ENCODE measurements at places on chromosomes 5 and 9.

- DNase-seq: no peak
These were observed 5.7 kb downstream of the GPBP1 start for GRCh38 chr5:57179262-57180200.

DNA sequence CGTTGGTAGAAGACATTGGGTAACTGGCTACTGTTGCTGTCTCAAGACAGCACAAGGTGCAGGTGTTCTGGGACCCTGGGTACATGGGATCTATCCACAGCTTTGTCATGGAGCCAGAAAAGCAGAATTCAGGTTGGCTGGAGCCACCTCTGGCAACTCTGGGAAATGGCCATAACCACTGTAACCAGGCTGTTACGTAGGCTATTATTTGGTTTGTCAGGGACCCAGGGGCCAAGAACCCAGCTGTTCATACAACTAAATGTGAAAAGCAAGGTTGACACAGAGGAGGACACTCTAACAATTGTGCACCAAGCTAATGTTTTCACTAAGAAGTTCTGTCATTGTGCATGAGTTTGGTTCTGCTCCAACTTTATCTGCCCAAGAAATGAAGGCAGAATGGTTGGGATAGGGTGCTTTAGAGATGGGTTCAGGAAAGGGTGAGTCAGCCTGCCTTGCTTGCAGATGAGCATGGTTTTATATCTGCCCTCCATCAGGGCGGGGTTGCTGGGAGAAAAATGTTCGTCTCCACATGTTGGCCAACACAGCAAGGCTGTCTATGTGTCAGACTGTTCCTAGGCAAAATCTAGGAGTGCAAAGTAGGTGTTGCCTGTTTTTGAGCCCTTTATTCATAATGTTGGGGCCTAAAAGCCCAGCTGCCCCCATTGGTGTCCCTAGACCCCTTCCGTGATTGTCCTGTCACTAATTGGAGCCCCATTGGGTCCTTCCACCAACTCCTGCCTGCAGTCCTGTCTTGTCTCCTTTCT, 131.3 kb upstream of the DAP start:
- DNase-seq: no peak

DNA sequence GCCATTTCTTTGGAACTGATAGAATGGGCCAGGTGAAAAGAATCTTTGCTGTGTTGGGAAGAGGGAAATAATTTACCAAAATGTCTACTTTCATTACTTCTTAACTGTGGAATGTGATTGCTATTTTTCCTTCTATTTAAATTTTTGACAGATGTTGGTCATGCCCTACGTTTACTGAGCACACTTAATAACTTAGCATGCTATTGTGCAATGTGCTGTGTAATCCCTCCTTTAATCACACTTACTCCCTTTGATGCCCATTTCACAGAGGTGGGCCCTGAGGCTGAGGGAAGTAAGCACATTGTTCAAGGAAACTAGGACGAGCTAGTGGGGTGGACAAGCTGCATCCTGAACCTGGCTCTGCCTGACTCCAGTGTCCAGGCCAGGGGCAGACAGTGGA, 47.8 kb upstream of the INSYN2B start:
- DNase-seq: no peak

DNA sequence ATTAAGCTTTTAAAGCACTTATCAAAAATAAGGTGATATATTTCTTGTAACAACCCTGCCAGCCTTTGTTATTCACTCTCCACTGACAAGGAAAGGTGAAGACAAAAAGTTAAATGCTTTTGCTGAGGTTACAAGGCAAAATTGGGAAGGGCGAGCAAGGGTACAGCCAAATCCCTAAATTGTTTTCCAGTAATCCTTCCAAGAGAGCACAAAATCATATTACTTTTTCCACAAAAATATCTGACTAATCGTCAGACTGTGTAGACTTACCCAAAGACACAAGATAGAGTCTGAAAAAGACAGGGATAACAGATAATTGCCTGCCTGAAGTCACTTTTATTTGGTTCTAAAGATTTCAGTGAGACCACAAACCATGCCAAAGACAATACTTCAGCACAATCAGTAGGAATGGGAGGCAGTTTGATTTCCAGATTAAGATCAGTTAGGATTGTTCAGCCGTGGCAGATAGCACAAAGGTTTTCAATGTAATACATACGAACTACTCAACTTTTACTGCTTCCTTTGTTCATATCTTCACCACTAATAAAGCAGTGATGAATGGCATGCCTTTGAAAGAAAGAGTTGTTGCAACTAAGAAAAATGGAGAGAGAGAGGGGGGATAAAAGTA, 383.8 kb upstream of the TUSC1 start:
- no peak for DNase-seq

DNA sequence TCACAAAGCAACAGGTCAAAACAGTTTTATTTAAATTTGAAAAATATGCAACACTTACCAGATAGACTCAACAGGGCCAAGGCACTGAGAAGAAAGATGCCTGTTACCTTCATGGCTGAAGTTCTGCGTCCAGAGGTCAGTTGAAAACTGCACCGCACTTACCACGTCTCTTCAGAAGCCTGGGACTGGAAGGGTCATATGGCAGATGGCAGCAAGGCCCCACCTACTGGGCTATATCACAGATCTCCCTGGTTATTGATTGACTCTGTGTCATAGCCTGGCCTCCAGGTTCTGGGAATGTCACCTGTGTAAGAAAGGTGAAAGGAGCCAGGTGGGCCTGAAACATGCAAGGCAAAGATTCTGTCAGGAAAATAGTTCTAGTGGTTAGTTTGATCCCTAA, at the start of gene SPINK1:
Gene SPINK1, minus strand, starts transcription at position 207 of the 400 bp plus-strand sequence. Its CDS starts 94 bp downstream, at position 113.
- no peak for DNase-seq

DNA sequence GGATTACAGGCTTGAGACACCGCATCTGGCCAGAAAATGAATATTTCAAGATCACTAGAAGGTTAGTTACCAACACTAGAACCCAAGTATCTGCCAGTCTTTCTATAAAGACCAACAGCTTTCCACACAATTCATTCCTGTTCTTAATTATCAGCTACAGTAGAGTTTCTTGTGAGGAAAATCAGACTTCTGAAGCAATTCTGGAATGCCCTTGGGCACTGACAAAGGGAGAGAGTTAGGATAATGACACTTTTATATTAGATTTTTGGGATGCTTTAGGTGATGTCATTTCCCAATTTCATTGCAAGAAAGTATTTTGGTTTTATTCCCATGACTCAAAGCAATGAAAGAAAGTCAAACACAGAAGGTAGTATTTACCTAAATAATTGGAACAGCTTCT, 497.0 kb upstream of the TUSC1 start:
- DNase-seq: no peak
